GM04503 (cell line): ENCODE measurements at places on chromosomes 1 and 21.

DNA sequence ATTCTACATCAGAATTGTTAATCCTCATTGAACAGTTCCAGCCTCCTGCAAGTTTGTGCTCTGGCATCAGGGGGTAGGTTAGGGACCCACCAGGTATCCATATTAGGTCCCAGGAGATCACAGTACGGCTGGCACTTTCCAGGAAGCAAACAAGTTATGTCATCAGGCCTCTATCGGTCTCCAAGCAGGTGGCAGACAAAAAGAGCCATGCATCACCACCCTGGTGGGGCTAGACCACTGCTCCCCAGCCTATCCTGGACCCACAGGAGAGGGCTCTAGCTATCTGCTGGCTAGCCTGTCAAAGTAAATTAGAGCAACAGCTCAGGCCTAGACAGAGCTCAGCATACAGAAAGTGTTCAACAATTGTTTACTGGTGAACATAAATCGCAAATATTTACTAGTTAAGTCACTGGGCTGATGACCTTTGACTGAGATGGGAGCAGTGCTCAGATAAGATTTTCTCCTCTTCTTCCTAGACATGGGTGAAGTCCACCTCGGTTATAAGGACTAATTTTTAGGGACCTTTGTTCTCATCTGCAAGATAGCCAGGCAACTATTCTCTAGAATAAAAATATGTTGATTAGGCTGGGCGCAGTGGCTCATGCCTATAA, 6.4 kb downstream of the NUAK2 start:
- no peak for DNase-seq

GRCh38 chr1:41525891-41526587, 41.6 kb upstream of the EDN2 start:
- no peak for DNase-seq

- no peak for DNase-seq
Measured at GRCh38 chr1:18481190-18481920, 625 bp downstream of the KLHDC7A start.

DNA sequence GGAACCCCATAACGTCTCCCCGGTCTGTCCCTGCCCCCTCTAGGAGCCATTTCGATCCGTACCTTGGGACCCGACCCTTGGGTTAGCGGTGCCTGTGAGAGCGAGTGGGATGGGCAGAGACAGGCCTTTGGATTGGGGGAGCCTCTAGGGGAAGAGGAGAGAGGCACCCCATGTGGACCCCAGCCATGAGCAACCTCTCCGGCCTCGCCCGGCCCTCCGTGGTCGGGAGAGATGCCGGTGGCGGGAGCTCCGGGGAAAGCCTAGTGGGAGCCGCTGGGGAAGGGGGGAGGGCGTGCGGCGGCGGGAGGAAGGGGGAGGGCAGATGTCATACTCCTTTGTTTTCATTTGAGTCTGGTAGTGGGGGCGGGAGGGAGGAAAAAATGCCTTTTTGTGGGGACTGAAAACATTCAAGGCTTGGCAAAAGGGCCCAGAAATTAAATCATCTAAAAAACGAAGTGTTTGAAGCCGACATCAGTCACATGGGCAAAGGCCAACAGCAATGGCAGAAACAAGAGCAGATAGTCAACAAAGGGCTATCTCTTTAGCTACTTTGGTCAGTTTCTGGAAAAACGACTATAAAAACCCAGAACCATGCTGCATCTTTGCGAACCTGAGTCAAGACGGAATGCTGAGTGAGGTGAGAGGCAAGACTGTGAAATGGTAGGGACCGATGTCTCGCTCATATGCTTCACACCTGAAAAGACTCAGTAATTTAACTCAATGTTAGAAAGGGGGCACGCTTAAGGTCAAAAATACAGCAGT, 758 bp downstream of the PTBP2 start:
- DNase-seq: no peak

DNA sequence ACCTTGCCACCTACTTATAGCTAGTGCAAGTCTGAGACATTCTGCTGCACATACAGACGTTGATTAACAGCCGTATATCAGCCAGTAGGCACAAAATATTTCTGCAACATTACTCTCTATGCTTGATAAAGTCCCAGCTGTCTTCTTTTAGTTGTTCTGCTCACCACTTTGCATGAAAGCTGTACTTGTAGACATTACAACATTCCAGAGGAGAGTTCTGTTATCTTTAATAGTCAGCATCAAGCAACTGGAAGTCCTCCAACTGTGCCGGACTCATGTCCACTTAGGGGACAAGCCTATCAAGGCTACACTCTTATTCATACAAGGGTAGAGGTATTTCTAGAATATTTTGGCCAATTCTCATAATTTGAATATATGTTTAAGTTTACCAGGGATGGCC, 50.0 kb downstream of the CACHD1 start:
- DNase-seq: no peak
